ENCODE measurements at places on chromosomes 3 and 15.

DNA sequence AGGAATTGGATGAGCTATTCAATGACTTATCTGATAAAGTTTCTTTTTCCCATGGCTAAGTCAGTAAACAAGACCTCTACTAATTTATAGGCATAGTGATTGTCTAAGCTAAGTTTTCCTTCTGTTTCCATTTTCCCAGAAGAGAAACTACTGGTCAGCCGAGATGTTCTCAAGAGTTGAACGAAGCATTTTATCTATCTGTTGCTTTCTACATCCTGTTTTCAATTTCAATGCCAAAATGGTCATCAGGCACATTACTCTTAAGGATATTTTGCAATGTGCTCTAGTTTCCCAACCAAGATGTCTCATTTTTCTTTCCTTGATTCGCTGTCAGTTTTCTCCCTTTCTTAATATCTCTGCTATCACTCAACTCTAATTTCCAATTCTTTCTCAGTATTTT, 228.7 kb downstream of the MBNL1 start:
- DNase-seq, result no peak

DNA sequence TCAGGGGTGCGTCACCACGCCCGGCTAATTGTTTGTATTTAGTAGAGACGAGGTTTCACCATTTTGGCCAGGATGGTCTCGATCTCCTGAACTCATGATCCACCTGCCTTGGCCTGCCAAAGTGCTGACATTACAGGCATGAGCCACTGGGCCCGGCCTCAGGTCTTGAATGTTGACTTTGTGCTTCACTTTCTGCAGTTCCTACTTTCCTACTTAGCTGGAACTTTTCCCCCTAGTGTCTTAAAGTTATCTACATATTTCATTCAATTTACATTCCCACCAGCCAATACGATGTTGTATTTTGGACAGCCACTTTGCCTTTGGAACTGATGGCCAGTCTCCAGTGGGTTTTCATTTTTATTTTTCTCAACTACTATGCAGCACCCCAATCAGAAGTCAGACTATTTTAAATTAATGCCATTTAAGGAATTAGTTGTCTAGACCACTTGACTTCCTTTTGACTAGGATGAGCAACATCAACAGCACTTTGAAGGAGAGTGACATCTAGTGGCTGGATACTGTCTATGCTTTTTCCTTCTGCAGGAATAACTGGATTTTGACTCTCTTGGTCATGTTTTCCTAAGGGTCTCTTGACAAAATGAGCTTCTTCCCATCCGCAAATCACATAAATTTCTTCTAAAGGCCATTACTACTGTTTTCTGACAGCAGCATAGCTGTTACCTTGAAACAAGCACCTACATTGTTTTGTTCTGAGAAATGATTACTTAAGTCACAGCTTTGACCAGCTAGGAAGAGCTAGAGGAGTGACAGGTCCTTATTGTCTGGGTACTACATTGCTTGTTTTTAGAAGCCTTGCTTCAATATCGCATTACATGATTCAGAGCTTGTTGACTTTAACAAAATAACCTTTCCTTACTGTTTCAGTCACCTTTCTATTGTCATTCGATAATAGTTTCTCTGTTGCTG, 140.2 kb downstream of the ITPR1 start:
- peak; percentile 66 for DNase-seq

DNA sequence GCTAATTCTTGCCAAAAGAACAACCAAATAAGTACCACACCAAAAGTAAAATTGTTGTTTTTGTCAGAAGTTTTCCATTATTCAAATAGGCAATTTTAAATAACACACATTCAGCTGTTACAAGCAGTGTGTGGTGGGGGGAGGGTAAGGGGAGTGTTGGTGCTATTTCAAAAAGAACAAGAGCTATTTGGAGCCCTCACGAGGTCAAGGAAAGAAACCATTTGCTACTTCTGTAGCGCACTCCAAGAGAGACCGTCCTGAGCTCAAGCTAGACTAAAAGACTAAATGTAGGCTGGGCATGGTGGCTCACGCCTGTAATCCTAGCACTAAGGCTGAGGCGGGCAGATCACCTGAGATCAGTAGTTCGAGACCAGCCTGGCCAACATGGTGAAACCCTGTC, 21.2 kb upstream of the IGF2BP2 start:
- DNase-seq, result no peak

DNA sequence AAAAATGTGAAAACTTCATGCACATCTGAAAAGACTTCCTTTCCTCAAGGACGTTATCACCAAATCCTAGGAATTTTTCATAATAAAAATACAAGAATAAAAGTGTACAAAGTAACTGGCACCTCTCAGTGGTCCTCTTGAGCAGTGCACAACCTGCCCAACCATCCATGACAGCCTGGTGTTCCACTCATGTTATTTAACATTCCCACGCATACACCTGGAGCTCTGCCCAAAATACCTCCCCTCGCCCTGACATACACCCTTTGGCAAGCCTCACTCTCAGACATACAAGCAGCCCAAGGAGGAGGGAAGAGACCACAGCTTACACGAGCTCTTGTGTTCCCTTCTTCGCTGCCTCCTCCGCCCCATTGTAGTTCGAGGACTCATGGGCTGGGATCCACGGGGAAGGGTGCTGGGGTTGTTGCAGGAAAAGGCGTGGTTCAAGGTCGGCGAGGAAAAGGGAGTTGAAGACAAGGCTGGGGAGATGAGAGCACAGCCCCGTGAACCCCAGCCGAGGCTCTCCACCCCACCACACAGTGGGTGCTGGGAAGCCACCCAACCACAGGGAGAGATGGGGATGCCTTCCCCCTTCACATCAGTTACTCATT, 23.3 kb downstream of the GRIP2 start:
- no peak for DNase-seq

DNA sequence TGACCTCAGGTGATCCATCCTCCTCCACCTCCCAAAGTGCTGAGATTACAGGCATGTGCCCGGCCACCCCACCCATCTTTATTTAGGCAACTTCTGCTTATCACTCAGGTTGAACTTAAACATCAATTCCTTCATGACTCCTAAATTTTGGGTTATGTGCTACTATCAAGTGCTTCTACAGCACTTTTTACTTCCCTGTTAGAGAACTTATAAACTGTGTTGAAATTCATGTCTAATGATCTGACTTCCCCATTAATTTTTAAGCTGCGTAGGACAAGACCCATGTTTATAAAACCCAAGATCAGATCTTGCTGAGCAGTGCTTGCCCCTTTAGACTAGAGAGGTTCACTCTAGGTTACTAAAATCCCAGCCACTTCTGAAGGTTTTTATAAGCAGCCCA, 266.2 kb upstream of the TPRG1 start:
- DNase-seq, result no peak
